ENCODE measurements at places on chromosomes 16 and 17.

DNA sequence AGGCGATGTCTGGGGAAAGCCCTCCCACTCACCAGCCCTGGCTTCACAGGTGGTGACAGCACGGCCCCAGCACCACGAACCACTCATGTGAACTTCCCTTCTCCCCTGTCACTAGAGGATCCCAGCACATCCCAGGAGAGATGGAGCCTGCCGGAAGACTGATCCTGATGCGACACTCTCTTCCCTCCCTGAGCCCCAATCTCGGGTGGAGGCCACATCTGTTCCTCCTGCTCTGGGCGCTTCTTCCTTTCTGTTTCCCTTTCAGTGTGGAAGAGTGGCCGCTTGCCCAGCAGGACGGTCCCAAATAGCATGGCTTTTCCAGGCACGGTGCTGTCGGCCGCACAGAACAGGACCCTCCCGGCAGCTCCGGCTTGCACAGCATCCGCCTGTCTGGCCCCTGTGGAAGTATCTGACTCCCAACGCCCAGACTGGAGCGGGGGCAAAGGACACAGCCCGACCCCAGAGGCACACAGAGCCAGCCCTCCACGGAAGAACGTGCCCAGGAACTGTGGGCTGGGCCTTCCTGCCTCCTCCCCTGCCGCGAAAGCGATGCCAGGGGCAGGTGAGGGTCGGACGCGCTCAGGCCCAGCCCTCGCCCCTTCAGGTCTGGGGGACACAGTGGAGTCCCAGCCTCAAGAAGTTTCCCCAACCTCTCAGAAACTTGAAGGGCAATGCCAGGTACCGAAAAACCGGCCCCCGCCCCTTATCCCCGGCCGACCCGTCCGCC, 37.6 kb downstream of the CBFA2T3 start:
- DNase-seq = no peak

- peak; percentile 72 for DNase-seq
These were observed 9.8 kb downstream of the RASL10B start for GRCh38 chr17:35740997-35741931.

DNA sequence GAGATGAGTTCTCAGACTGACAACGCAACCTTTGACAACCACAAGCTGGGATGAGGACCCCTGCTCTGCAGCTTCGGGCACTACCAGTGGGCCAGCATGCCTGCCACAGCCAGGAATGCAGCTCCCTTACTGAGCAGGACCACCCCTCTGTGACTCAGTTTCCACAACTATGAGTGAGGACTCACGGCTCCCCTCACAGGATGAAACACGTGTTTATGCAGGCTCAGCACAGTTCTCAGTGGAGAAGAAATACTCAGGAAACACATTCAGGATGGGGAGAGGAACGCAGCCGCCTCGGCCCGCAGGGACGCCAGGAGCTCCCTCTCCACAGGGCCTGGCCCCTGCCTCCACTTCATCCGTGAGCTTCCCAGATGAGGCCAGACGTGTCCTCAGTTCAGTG, 14.1 kb downstream of the DNASE1 start:
- no peak for DNase-seq

- no peak for DNase-seq
These were observed 11.3 kb downstream of the TBX4 start for GRCh38 chr17:61463316-61464129.

DNA sequence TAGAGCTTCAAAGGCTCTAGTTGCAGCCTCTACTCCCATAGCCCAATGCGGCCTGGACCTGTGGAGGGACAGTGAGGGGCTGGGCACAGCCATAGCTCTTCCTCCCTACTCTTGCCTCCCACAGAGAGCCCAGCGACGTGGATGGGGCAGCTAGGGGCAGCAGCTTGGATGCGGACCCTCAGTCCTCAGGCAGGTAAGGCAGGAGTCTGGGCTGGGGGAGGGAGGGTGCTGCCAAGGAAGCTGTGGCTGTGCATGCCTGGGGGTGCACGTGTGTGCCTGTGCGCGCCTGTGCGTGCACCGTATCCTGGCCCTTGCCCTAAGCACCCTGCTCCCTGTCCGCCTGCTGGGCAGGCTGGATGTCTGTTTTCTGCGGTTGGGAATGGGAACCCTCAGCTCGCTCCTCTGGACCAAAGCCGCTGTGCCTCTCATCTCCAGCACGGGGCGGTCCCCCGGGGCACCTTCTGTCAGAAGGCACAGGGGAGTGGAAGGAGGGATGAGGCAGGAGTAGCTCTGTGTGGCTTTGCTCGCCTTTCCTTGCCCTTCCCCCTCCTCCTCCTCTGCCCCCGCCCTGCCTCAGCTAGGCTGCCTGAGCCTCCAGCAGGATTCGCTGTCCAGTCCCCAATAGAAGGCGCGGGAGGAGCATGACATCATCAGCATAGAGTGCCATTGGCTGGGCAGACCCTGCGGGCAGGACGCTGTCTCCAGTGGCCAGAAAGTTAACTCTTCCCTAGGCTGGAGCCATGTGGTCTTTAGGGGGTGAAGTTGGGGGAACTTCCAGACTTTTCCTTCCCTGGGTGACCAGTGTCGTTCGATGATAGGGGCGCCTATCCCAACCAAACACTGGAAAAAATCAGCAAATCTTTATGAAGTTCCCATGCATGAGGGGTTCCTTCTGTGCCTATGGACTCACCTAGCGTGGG, 797 bp downstream of the PRCD start:
- peak; percentile 95 for DNase-seq

DNA sequence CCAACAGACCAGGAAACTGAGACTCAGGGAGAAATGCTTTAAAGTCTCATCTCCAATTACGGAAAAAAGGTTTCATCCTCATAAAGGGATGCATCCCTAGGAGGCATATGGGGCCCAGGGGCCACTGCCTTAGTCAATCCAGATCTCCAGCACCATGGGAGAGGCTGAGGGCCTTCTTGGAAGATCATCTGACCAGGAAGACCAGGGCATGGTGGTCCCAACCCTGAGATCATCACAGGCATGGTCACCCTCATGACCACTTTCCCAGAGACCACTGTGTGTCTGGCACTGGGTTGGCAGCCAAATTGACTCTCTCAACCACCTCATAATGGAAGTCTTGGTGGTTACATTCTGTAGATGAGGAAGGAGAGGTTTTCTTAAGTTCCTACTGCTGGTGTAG, 23.4 kb upstream of the CES5A start:
- no peak for DNase-seq

- DNase-seq = no peak
These were observed 538.0 kb downstream of the GRIN2A start for GRCh38 chr16:9644258-9644657.

GRCh38 chr17:20896153-20896649, 146.6 kb downstream of the USP22 start:
- peak; percentile 31 for DNase-seq

GRCh38 chr17:82752371-82753200, 721 bp downstream of the TBCD start:
- DNase-seq = peak; percentile 55

- DNase-seq = no peak
These were observed 74.3 kb upstream of the CRHR1 start for GRCh38 chr17:45709728-45710288.

DNA sequence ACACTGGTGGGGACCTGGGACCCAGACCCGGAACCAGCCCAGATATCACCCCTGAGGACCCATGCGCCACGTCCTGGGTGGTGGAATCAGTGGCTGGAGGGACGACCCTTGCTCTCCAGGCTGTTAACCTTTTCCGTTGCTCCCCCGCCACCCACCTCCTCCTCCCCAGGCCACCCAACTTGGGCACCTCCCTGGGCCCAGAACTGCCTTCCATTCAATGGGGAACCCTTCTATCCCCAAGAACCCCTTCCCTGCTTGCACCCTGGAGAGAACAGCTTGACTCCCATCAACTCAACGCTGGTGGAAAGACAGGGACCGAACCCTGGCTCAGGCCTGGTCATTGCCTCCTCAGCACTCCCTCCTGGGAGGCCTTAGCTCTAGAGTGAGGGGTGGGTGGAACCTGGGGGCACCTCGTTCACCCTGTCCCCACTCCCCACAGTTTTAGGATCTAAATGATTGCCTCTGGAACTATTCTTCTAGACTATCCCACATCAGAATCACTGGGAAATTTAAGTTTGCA, 5.7 kb upstream of the IL32 start:
- DNase-seq = no peak

DNA sequence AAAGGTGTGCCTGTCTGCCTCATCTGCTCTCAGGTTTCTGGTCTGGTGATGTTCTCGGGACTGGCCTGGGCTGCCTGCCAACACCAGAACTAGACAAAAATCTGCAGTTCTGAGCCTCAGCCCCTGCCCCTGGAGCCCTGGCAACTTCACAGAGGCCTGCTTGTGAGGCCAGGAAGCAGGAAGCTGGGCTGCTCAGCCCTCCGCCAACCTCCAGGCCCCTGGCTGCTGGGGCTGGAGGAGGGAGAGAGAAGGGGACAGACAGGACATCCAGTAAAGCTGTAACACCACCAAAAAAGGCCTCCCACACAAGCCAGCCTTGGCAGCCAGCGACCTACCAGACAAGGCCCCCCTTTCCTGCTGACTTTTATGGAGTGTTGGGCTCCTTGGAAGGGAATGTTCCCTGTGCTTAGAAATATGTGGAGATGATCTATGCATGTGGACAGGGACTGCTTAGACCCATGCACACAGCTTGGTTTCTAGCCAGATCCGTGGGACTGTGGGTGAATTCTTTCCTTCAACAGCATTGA, 157.6 kb downstream of the XYLT1 start:
- DNase-seq = peak; percentile 63
